ENCODE measurements at places on chromosomes 11 and 22.

- no peak for DNase-seq
Observed at GRCh38 chr11:68312780-68313573, 586 bp downstream of the LRP5 start.

DNA sequence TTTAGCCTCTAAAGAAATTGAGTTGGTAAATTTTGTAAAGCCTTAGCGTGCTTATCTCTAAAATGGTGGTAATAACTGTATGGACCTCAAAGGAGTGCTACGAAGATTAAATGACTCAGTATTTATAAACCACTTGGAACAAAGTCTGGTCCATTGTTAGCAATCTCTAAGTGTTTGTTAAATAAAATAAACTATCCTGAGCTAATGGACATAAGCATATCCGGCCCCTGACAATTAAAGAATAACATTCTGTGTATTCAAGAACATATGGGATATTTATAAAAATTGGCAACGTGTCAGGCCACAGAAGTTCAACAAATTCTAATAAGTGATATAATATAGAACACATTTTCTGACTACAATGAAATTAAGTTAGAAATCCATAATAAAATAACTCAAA is 71.0 kb downstream of the MYEOV start:
- no peak for DNase-seq

DNA sequence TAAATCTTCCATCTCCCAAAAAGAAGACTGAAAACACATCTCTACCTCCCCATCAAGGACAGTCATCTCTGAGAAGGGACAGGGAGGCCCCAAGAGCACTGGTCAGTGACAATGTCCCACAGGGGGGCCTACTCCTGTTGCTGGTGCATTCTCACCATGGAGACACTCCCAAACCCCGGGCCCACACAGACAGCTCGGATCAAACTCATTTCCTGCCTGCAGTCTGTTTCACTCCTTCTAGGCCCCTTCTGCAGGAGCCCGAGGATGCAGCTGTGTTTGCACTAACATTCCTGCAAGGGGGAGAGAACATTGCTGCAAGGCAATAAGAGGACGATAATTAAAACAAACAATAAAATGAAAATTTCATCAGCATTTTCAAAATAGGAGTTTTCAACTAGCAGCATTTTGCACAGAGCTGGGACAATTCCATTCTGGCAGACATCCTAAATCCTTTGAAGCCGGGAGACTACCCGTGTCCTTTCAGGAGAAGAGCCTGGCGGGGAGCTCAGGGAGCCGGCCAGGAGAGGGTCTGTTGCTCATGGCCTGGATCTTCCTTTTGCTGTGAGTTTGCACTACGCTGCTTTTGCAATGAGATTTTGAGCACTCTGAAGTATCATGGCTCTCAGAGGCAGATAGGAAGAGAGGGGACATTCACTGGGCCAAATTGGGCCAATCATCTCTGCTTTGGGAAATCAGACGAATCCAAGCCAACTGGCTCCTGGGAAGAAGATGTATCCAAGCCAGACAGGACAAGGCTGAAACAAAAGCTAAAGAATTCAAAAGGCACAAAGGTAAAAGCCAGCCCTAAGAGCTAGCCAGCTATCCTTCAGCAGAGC is 33.2 kb downstream of the SPATA19 start:
- no peak for DNase-seq

GRCh38 chr22:37832022-37832857 is 9.1 kb downstream of the GALR3 start:
- DNase-seq, result no peak
